Skeletal muscle cell (primary cell): ENCODE measurements at places on chromosomes 3 and 15.

- no peak for DNase-seq
These were observed 140.2 kb upstream of the LYSMD4 start for GRCh38 chr15:99873451-99873850.

DNA sequence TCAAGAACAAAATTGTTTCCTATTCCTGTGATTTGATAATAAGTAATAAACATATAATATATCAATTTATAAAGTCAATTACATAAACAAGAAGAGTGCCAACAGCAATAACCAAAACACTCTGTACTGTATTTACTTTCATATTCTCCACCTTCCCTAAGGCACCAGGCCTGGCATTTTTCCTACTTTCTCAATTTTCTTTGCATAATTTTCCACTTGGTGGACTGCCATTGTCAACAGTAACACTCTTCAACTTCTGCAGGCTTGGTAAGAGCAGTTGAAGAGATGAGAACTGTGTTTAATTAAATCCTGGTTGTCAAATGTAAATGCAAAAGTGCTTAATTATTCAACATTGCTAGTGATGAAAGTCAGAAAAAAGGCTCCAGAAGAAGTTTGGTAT lies 229.8 kb upstream of the PLSCR5 start:
- no peak for DNase-seq

GRCh38 chr3:24199300-24199699 lies 254.2 kb downstream of the NR1D2 start:
- no peak for DNase-seq

- no peak for DNase-seq
These were observed 2.4 kb upstream of the STT3B start for GRCh38 chr3:31530039-31530959.

GRCh38 chr15:67405208-67406191 lies 115.4 kb upstream of the C15orf61 start:
- peak; percentile 61 for DNase-seq

DNA sequence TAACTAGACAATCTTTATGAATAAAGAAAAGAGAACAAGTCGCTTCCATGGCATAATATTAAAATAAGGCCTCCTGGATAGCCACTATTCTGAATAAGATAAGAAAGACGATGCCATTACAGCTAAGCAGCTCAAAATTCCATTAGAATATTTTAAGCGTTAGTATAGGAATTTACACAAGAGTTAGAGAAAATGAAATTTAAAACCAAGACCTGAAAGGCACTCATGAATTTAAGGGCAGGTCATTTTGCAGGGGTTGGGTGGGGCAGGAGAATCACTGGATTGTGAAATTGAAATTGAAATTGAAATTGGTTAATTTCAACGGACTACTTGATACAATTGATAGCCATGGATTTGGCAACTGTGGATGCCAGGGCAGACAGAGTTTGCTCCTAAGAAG lies 91.8 kb upstream of the GOLGA8J start:
- no peak for DNase-seq
